ENCODE measurements at places on chromosomes 4 and X.
A peak's percentile ranks its signal among the peaks of the same experiment; 100 is the strongest.

DNA sequence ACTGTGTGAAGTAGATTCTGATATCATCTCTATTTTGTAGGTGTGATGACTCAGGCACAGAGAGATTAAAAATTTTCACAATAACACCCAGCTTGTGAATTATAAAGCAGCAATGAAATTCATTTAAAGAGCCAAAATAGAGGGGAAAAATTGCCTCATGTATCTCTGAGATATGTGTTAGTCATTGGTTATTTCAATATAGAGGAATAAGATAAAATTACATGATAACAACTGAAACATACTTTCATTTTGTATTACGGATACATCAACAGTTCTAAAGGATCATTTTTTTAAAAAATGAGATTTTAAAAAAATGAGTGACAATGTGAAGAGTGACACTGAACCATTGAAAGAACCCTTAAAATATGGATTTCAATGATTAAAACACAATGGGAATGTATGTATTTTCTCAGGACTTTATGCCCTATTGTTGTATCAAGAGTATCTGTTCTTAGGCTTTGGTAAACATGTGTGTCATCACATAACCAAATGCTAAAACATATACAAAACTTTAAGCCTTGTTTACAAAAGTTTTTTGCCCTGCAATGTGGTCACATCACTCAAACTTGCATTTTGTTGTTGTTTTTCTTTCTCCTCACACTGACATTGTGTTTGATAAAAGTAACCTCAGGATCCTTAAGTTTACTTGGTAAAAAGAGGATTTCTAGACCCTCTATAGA, 221.3 kb downstream of the ANTXR2 start:
- H3K36me3 ChIP-seq = no peaks in the 10 kb centered on the region
- H3K27me3 ChIP-seq = no peaks in the 10 kb centered on the region
- no peaks in the 10 kb centered on the region for H3K4me1 ChIP-seq
- H3K27ac ChIP-seq = no peak overlapping the region
- no peak overlapping the region for H3K4me3 ChIP-seq

- no peak overlapping the region for H3K4me3 ChIP-seq
- H3K36me3 ChIP-seq = no peaks in the 10 kb centered on the region
- no peak overlapping the region for H3K27ac ChIP-seq
- no peaks in the 10 kb centered on the region for H3K4me1 ChIP-seq
- H3K27me3 ChIP-seq = no peaks in the 10 kb centered on the region
These were observed 90.0 kb upstream of the EXOC1L start for GRCh38 chr4:55729351-55730279.

- peak overlapping the region; percentile 62 for H3K4me3 ChIP-seq
- H3K27ac ChIP-seq = peak overlapping the region; percentile 90
- H3K27me3 ChIP-seq = peaks cover 8% of the 10 kb centered on the region
- peaks cover 11% of the 10 kb centered on the region for H3K4me1 ChIP-seq
- DNase-seq = peak; percentile 18
These were observed 618 bp downstream of the RBBP7 start for GRCh38 chrX:16869393-16870094.

GRCh38 chrX:41047878-41048534, 37.2 kb upstream of the USP9X start:
- no peak overlapping the region for H3K27ac ChIP-seq
- H3K4me3 ChIP-seq = no peak overlapping the region
- no peak for DNase-seq
- no peaks in the 10 kb centered on the region for H3K4me1 ChIP-seq

- no peak overlapping the region for H3K4me3 ChIP-seq
- no peak overlapping the region for H3K27ac ChIP-seq
- no peak for DNase-seq
- no peaks in the 10 kb centered on the region for H3K4me1 ChIP-seq
- no peaks in the 10 kb centered on the region for H3K36me3 ChIP-seq
These were observed 72.4 kb downstream of the CPZ start for GRCh38 chr4:8664976-8665375.

DNA sequence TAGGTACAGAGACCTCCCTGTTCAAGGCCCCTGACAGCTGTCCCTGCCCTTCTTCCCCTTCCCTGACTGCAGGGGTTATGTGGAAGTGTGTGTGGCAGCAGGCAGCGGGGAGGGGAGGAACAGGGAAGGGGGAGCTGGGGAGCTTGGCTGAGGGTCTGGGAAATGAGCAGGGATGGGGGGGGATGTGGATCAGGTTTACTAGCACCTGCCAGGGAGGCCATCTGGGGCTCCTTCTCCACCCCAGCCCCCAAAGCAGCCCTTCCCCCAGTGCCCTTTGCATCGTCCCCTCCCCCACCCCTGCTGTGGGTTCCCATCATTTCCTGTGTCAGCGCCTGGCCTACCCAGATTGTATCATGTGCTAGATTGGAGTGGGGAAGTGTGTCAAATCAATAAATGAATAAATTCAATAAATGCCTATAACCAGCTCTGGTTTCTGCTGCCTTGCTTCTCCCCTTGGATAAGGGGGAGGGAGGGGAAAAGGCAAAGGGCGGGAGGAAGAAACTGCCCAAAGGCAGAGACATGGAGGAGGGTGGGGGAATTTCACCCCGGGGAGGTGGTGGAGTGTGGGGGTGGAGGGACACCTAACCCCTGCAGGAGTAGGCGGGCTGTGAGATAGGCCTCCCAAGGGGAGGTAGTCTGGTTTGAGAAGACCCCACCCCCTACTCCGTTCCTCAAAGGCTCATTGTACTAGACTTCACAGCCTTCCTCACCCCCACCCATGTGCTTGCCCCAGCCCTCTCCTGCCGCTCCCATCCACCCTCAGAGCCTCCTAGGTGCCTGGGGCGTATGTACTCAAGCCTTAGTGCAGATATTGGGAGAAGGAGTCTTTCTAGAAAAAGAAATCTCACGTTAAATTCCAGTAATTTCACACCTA, 3.2 kb downstream of the CXorf65 start:
- no peak overlapping the region for H3K4me3 ChIP-seq
- no peak overlapping the region for H3K27ac ChIP-seq
- no peak for DNase-seq
- no peaks in the 10 kb centered on the region for H3K27me3 ChIP-seq
- no peaks in the 10 kb centered on the region for H3K36me3 ChIP-seq

- DNase-seq = no peak
- H3K36me3 ChIP-seq = no peaks in the 10 kb centered on the region
- H3K4me3 ChIP-seq = no peak overlapping the region
- no peaks in the 10 kb centered on the region for H3K4me1 ChIP-seq
- no peak overlapping the region for H3K27ac ChIP-seq
- no peaks in the 10 kb centered on the region for H3K27me3 ChIP-seq
These were observed 125.3 kb downstream of the SCFD2 start for GRCh38 chr4:53240573-53240972.

GRCh38 chr4:89177807-89178206, 66.5 kb downstream of the TIGD2 start:
- H3K4me3 ChIP-seq = no peak overlapping the region
- no peaks in the 10 kb centered on the region for H3K4me1 ChIP-seq

- DNase-seq = no peak
- H3K27me3 ChIP-seq = no peaks in the 10 kb centered on the region
- no peak overlapping the region for H3K4me3 ChIP-seq
- H3K27ac ChIP-seq = no peak overlapping the region
These were observed 50.9 kb downstream of the CEP44 start for GRCh38 chr4:174334628-174335027.

DNA sequence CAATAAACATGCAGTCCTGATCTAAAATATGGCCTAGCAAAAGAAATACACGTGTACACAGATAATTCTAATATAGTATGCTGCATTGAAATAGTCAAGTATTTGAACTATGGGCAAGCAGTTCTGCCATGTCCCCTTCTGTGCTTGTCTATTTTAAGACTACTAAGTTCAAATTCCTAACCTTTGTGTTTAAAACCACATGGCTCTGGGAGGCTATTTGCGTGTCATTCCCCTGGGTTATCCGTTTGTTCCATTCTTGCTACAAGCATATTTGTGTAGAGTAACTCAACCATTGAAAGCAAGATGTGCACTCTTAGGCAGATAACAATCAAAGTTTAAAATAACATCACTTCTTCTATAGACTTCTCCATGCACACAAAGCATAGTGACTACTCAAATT, 25.4 kb upstream of the TBC1D1 start:
- H3K36me3 ChIP-seq = no peaks in the 10 kb centered on the region
- H3K27me3 ChIP-seq = no peaks in the 10 kb centered on the region
- H3K4me3 ChIP-seq = no peak overlapping the region
- no peak overlapping the region for H3K27ac ChIP-seq

DNA sequence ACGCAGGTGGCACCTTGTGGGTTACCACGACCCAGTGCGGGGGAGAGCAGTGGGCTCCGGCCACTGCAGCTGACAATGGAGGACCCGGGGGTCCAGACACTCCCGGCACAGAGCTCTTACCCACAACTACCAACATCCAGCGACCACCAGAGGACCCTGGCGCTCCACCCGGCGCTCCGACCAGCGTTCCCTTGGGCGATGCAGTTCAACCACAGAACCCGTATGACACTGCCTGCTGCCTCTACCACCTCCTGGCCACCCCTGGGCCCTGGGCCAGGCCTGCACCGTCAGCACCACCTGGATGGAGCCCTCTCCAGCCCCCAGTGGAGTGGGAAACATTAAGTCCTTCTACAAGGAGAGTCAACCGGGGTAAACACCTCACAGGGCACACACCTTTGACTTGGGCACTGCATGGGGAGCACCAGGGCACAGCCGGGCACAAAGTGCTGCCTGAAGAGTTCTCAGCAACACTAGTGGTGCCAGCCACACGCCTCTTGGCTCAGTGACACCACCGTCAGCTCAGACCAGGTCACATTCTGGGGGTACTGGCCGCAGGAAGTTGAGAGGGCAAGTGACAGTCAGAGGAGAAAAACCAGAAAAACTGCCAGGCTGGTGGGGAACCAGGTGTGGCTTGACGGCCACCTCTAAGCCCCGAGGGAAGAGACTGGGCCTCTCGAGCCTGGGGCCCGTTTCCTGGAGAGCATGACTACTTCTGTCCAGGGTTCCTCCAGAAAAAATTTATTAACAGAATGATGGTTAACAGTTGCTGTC, 2.6 kb downstream of the CTBP1 start:
- peaks cover 77% of the 10 kb centered on the region for H3K4me1 ChIP-seq
- H3K27me3 ChIP-seq = no peaks in the 10 kb centered on the region
- no peaks in the 10 kb centered on the region for H3K36me3 ChIP-seq
